ENCODE measurements at places on chromosomes 3 and 15.

DNA sequence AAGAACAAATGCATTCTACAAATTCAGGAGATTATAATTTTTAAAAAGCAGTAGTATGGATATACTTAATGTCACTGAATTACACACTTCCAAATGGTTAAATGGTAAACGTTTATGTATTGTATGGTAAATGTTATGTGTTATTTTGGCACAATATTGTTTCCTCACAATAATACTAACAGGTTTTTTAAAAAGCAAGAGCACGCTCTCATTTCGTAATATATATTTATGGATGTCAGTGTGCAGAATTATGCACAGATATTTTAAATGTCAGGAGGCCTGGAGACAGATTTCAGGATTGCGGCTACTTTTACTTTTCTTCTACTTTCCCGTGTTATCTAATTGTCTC lies 533 bp downstream of the ZNF445 start:
- no peak for DNase-seq

DNA sequence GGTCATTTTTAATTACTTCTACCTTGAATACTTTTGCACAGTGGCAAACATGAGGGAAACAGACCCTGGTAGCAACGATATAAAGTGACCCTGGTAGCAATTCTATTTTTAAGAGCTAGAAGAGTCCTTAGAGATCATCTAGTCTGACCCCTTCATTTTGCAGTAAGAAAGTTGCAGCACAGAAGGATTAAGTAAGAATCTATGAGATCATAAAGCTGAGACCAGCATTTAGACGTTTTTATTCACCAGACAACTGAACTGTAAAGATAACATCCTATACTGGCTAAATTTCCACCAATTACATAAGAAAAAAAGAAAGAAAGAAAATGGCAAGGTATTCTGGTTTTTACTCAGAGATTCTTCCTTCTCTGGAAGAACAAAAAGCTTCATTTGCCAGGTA lies 49.9 kb downstream of the LRRFIP2 start:
- DNase-seq = no peak

GRCh38 chr3:43774799-43775198 lies 84.1 kb downstream of the ABHD5 start:
- no peak for DNase-seq

DNA sequence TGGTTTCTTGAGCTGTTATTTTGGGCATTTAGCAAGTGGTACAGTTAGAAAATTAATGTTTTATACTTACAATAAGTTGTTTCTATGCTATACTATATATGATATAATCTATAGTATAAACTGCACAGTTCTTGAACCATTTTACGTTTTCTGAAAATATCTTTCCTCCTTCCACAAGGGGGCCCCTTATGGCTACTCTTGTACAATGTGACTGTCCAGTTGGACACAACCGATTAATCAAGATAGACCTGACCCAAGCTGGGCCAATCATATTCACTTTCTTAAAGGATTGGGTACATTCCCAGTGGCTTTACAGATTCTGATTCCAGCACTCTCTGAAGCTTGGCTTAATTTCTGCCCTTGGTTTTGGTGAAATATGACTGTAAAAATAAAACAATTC lies 953.4 kb downstream of the AGBL1 start:
- no peak for DNase-seq

DNA sequence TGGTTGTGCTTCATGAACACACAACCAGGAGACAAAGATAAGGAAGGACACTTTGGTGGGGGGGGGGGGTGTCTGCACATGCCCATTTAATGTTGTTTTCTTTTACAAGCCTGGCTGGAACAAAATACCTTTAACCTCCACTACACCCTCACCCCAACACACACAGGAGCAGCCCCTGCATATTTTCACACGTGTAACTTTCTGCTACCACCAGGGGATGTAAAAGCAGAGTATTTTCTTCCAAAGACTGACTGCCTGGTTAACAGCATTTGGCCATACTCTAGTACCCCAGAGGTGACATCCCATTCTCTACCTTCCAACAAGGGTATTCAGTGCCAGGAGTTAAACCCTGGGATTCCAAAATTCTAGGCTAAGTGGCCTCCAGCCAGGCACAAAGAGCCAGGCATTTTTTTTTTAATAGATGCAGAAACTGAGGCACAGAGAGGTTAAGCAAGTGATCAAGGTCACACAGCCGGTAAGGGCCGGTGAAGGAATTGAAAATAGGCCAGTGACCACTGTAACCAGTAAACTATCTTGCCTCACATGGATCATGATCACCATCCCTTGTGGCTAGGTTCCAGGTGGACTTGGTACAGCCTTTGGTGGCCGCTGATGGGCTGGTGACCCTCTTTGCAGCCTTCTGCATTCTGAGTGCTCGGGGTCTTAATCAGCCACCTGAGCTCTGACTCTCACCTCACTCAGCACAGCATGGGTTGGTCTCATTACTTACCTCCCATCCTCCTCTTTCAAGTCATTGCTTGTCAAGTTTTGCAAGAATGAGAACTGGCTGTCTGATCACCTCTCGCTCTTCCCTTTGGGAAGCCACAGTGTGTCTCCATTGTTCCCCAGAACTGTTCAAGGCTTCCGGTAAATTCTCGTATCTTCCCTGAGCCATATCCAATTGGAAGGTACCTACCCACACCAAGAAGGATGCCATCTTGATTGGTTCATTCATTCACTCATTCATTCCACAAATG lies 20.4 kb downstream of the MAGI1 start:
- DNase-seq = no peak

DNA sequence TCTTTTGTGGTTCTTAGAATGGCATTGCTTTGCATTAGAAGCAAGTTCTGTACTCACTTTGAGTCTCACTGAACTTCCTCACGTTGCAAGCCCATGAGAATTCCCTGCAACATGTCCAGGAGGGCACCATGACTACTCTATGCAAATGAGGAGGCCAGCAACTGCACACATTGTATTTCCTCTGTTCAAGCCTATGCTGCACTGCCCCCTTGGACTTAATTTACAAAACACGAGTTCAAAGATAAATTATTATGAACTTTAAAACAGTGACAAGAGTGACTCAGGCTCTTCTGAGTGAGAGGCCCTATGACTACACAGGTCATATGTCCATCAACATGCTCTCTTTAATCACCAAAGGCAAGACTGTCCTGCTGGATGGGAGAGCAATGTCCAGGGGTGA lies 484.2 kb upstream of the ATP11B start:
- no peak for DNase-seq

All from NCI-H510A (cell line).